ENCODE measurements at places on chromosomes 4 and X. TPM values are rescaled to one million over a fixed set of nuclear protein-coding genes. Genes with fewer than 3 reads are reported as not detected.

KIAA0232 gene
- 18.1 TPM for total RNA-seq

ASB9 gene
- total RNA-seq, result 2.9 TPM

ZDHHC9 gene
- 18.9 TPM for total RNA-seq

KLB gene
- total RNA-seq, result not detected

DNA sequence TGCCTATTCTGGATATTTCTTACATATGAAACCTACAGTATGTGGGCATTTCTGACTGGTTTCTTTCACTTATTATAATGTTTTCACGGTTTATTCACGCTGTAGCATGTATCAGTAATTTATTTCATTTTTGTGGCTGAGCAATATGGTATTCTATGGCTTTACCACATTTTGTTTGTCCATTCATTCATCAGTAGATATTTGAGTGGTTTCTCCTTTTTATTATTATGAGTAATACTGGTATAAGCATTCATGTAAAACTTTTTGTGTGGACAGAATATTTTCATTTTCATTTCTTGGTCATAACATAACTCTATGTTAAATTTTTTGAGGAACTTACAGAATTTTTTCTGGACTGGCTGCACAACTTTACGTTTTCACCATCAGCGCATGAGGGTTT, 122.7 kb upstream of the PABPC5 start:
- DNase-seq, result no peak
- no peaks in the 10 kb centered on the region for H3K4me1 ChIP-seq
- no peaks in the 10 kb centered on the region for H3K36me3 ChIP-seq
- no peaks in the 10 kb centered on the region for H3K27me3 ChIP-seq

DNA sequence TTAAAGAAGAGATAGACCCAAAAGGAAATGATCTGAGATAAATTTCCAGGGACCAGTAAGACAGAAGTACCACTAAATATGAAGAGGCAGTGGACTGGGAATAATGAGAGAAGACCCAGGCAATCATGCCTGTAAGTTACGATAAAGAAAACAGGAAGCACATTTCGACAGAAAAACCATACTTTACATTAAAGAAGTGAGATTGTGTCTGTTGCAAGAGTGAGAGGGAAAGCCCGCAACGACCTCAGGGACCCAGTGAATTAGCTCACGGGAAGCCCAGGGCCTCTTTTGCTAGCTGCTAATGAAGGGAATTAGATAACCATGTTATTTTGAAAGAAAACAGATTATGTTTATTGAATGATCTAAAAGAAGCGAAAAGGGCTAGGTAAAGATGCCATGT, 28.9 kb upstream of the ACSL1 start:
- DNase-seq, result no peak
- 0 out of 2 replicates have a peak, but pooled peaks cover 10% of the 10 kb centered on the region for H3K27me3 ChIP-seq
- H3K27ac ChIP-seq, result no peak overlapping the region
- no peak overlapping the region for H3K4me3 ChIP-seq

DNA sequence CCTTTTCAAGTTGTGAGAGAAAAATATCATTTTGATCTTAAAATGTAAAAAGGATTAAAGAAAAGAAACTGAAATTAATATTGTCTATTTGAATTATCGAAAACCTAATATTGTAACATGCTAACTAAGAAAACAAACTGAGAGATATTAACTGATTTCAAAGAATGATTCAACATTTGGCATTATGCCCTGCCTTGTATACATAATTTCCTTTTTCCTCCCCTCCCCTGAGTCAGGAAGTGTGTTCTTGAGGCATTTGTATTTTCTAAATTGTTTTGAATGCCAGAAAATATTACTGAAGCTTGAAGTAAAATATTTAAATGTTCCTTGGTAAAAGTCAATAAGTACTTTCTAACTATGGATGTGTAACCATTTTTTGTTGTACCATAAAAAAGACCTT, 49.4 kb downstream of the RPS6KA3 start:
- H3K27ac ChIP-seq, result no peak overlapping the region
- no peaks in the 10 kb centered on the region for H3K36me3 ChIP-seq
- H3K4me1 ChIP-seq, result peaks cover 15% of the 10 kb centered on the region
- no peaks in the 10 kb centered on the region for H3K27me3 ChIP-seq
- no peak overlapping the region for H3K4me3 ChIP-seq
- DNase-seq, result peak; percentile 16

GRCh38 chrX:23861215-23861896, 46.4 kb downstream of the APOO start:
- H3K4me1 ChIP-seq, result no peaks in the 10 kb centered on the region
- H3K27me3 ChIP-seq, result no peaks in the 10 kb centered on the region
- DNase-seq, result no peak
- H3K36me3 ChIP-seq, result no peaks in the 10 kb centered on the region

DNA sequence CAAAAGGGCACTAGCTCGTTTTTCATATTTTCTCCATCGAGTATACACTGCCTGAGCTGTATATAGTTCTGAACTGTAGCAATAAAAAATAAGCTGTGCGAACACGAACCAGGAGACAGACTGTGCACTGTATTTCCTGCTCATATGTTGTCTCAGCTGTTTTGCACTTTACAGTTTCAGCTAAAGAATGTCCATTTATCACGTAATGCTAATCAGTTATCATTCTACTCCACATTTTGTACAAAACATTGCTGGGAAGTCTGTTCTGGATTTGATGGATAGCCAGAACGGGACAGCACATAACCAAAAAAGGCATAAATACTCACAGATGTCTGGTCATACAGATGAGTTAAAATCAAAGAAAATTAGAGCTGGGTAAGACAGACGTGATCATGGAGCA, 315.5 kb upstream of the ADGRL3 start:
- H3K27me3 ChIP-seq, result no peaks in the 10 kb centered on the region
- no peak overlapping the region for H3K4me3 ChIP-seq
- H3K4me1 ChIP-seq, result no peaks in the 10 kb centered on the region
- H3K27ac ChIP-seq, result no peak overlapping the region

DNA sequence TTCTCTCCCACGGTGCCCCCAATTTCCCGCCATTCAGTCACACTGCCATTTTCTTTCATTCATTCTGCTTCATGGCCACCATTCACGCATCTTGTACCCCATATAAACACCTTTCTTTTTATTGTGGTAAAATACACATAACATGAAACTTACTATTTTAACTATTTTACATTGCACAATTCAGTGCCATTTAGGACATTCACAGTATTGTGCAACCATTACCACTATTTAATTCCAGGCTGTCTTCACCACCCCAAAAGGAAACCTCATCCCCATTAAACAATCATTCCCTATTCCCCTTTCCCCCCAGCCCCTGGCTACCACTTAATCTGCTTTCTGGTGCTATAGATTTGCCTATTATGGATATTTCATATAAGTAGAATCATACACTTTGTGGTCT, 15.9 kb downstream of the SPACA5 start:
- no peaks in the 10 kb centered on the region for H3K36me3 ChIP-seq
- H3K4me1 ChIP-seq, result no peaks in the 10 kb centered on the region
- H3K4me3 ChIP-seq, result no peak overlapping the region

- no peak for DNase-seq
- H3K27ac ChIP-seq, result no peak overlapping the region
- no peak overlapping the region for H3K4me3 ChIP-seq
- H3K4me1 ChIP-seq, result peaks cover 7% of the 10 kb centered on the region
- H3K36me3 ChIP-seq, result no peaks in the 10 kb centered on the region
Measured at GRCh38 chr4:56666279-56666678, 14.8 kb downstream of the HOPX start.

DNA sequence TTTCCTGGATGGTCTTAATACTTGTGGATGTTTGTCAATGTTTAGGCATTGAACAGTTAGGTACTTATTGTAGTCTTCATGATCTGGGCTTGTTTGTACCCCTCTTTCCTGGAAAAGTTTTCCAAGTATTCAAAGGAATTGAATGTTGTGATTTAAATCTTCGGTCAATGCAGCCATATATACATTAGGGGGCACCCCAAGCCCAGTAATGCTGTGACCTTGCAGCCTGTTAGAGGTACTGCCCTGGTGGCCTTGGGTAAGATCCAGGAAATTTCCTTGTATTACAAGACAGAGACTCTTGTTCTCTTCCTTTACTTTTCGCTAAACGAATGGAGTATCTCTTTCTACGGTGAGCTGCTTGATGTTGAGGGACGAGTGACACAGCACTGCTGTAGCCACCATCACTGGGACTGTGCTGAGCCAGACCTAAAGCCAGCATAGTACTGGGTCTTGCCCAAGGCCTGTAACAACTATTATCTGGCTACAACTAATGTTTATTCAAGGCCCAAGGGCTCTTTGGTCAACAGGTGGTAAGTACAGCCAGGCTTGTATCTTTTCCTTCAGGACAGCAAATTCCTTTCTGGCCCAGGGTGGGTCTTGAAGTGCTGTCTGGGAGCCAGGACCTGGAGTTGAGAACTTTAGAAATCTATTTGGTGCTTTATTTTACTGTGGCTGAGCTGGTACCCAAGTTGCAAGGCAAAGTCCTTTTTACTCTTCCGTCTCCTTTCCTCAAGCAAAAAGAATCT, 118.3 kb upstream of the ATOH1 start:
- H3K27ac ChIP-seq, result no peak overlapping the region
- peak; percentile 35 for DNase-seq
- no peak overlapping the region for H3K4me3 ChIP-seq
- no peaks in the 10 kb centered on the region for H3K4me1 ChIP-seq
- H3K27me3 ChIP-seq, result no peaks in the 10 kb centered on the region

GRCh38 chrX:132809581-132809980, 148.8 kb downstream of the HS6ST2 start:
- DNase-seq, result no peak
- no peak overlapping the region for H3K27ac ChIP-seq
- H3K27me3 ChIP-seq, result no peaks in the 10 kb centered on the region
- no peaks in the 10 kb centered on the region for H3K36me3 ChIP-seq

DNA sequence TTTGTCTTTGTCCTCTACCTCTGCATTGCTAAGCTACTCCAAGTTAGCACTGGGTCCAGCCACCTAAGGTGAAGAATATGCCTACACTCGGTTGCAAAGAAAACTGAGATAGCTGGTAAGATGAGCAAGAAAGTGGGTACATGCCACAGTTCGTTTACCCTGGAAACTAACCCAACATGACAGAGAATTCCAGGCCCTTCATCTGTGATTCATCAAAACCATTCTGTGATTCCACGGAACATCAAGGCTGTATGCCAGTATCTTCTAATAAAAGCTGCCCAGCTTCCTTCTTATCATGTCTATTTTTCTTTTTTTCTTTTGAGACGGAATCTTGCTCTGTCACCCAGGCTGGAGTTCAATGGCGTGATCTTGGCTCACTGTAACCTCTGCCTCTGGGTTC, 58.7 kb upstream of the SPANXC start:
- H3K4me3 ChIP-seq, result no peak overlapping the region
- DNase-seq, result no peak
- no peaks in the 10 kb centered on the region for H3K4me1 ChIP-seq
- no peak overlapping the region for H3K27ac ChIP-seq

DNA sequence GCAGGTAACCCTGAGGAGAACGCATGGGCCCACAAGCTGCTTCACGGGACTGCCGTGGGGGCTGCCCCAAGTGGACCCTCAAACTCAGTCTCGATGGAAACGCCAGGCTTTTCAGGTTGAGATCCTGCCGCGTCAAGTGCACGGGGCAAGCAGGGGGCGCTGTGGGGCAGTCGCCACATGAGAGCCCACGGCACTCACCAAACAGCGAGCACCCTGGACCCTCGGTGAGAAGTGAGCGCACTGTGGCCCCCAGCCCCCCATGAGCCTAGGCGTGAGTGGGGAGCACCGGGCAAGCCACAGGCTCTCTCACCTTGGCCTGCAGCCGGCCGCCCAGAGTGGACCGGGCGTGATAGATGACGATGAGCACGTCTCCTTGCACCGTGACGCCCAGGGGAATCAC, 50.9 kb upstream of the CPLX1 start:
- no peak overlapping the region for H3K4me3 ChIP-seq
- no peaks in the 10 kb centered on the region for H3K27me3 ChIP-seq
- no peaks in the 10 kb centered on the region for H3K4me1 ChIP-seq
- no peak overlapping the region for H3K27ac ChIP-seq

DNA sequence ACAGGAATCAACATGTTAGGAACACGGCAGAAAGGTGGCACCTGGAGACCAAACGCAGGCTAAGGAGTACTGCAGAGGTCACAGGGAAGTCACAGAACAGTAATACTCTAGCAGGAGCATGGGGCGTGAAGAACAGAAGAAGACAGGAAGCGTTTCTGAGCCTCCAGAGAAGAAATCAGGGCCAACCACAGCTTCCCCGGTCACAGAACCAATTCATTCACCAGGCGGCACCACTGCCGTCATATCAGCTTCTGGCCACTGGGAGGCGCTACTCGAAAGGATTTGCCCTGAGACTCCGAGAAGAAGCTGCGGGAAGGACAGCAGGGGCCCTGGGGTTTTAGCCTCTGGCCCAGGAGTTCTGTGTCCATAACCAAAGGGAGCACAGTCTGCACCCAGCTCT, 78.0 kb upstream of the DRD5 start:
- H3K27ac ChIP-seq, result no peak overlapping the region
- DNase-seq, result peak; percentile 52
- H3K4me1 ChIP-seq, result 0 out of 2 replicates have a peak, but pooled peaks cover 2% of the 10 kb centered on the region

DNA sequence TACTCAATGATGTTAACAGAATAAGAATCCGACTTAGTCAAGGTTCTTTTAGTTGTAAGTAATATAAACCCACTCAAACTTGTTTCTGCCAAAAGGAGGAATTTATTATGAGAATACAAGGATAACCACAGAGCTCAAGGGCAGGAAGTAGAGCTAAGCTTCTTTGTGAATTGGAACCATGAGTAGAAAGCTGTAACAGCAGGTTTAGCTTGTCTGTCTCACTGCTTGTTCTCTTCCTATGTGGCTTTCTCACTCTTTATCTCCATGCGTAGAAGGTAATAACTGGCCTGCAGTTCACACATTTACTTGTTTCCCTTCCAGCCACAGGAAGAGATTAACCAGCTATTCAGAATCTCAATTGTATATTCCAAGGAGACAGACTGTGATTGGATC, 378.3 kb downstream of the PPP1R2C start:
- H3K4me1 ChIP-seq, result no peaks in the 10 kb centered on the region
- no peak overlapping the region for H3K27ac ChIP-seq
- H3K4me3 ChIP-seq, result no peak overlapping the region
- DNase-seq, result no peak
- H3K36me3 ChIP-seq, result no peaks in the 10 kb centered on the region

GRCh38 chr4:185836241-185837084, 24.5 kb upstream of the SORBS2 start:
- no peak overlapping the region for H3K27ac ChIP-seq
- no peak for DNase-seq
- no peaks in the 10 kb centered on the region for H3K36me3 ChIP-seq
- no peak overlapping the region for H3K4me3 ChIP-seq

Data from HCT116 (cell line).